ENCODE measurements at places on chromosomes 2 and 18. TPM values are rescaled to one million over a fixed set of nuclear protein-coding genes. Genes with fewer than 3 reads are reported as not detected.

GRCh38 chr2:235917506-235917905, 250.7 kb downstream of the GBX2 start:
- no peaks in the 10 kb centered on the region for H3K27me3 ChIP-seq
- H3K36me3 ChIP-seq = no peaks in the 10 kb centered on the region
- no peak overlapping the region for H3K27ac ChIP-seq

Gene EPB41L3
- total RNA-seq = 251 TPM

DNA sequence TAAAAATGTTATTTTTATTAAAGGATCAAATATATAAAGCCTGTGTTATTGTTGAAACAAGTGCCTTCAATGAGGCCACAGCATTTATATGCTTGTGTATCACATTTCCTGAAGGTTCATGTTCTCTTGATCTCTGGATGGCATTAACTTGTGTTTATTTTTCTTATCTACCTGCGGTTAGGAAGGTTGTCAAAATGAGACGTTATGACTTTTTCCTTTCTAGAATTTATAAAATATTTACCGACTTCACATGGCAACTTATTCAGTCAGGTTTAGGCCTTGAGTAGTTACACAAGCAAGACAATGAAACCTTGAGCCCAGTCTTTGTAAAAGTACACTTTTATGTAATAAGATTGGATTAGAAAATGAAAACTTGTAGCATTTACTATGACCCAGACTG, 196.4 kb upstream of the ACVR2A start:
- H3K4me1 ChIP-seq = no peaks in the 10 kb centered on the region
- no peaks in the 10 kb centered on the region for H3K36me3 ChIP-seq
- H3K4me3 ChIP-seq = no peak overlapping the region
- H3K27me3 ChIP-seq = no peaks in the 10 kb centered on the region
- DNase-seq = no peak
- no peak overlapping the region for H3K27ac ChIP-seq

DNA sequence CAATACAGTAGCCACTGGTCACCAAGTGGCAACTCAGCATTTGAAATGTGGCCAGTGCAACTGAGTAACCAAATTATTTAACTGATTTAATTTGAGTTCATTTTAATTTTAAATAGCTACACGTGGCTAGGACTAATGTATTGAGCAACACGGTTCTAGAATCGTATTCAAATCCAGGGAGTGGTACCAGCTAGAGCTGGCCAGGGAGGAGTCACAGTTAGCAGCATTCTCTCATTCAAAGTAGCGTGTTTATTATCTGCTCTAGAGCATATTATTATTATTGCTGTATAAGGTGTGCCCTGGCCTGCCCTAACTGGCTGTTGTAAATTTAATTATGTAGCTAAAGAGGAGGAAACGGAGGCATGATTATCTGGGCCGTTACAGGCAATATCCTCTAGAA, 92.9 kb downstream of the GALNT3 start:
- no peak overlapping the region for H3K4me3 ChIP-seq
- no peak overlapping the region for H3K27ac ChIP-seq
- no peak for DNase-seq
- H3K4me1 ChIP-seq = no peaks in the 10 kb centered on the region
- no peaks in the 10 kb centered on the region for H3K36me3 ChIP-seq

Gene SPC25
- total RNA-seq = not detected

- no peaks in the 10 kb centered on the region for H3K4me1 ChIP-seq
- no peaks in the 10 kb centered on the region for H3K27me3 ChIP-seq
- H3K27ac ChIP-seq = peak overlapping the region; percentile 13
- H3K36me3 ChIP-seq = no peaks in the 10 kb centered on the region
These were observed 22.5 kb upstream of the TRAPPC8 start for GRCh38 chr18:31965316-31965970.

- H3K4me3 ChIP-seq = peak overlapping the region; percentile 94
- H3K27ac ChIP-seq = peak overlapping the region; percentile 7
- no peaks in the 10 kb centered on the region for H3K27me3 ChIP-seq
- H3K4me1 ChIP-seq = peaks cover 5% of the 10 kb centered on the region
These were observed 2.0 kb downstream of the PPP4R1 start for GRCh38 chr18:9612215-9612830.

GRCh38 chr2:18763338-18763737, 174.0 kb upstream of the NT5C1B start:
- H3K27ac ChIP-seq = no peak overlapping the region
- no peak overlapping the region for H3K4me3 ChIP-seq
- H3K27me3 ChIP-seq = no peaks in the 10 kb centered on the region
- DNase-seq = no peak

All from Peyer's patch (tissue), 4 donors.